Panc1 (cell line): ENCODE measurements at places on chromosomes 4 and X. TPM values are rescaled to one million over a fixed set of nuclear protein-coding genes. Genes with fewer than 3 reads are reported as not detected.

GRCh38 chr4:112082954-112083586 lies 62.2 kb upstream of the FAM241A start:
- no peaks in the 10 kb centered on the region for H3K27me3 ChIP-seq
- no peak overlapping the region for H3K27ac ChIP-seq
- H3K4me3 ChIP-seq: no peak overlapping the region
- DNase-seq: peak; percentile 92
- H3K4me1 ChIP-seq: peaks cover 3% of the 10 kb centered on the region
- H3K36me3 ChIP-seq: no peaks in the 10 kb centered on the region

DNA sequence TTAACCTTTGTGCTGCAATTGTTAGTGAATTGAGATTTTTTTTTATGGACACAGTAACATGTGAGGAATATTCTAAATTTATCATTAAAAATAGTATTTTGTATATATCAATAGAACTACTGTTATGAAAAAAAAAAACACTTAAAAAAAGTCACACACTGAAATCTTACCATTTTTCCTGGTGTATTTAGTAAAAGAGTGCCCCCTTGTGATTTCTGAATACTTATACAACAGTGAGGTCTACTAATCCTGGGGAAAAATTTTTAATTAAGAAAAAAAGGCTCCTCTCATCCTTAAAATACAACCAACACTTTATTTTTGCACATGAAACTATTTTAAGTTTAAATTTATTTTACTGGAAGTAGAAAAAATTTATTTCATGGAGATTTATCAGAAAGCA lies 56.4 kb upstream of the SPOCK3 start:
- H3K27ac ChIP-seq: no peak overlapping the region
- no peak for DNase-seq
- H3K4me3 ChIP-seq: no peak overlapping the region
- H3K27me3 ChIP-seq: no peaks in the 10 kb centered on the region
- no peaks in the 10 kb centered on the region for H3K36me3 ChIP-seq
- H3K4me1 ChIP-seq: no peaks in the 10 kb centered on the region

DNA sequence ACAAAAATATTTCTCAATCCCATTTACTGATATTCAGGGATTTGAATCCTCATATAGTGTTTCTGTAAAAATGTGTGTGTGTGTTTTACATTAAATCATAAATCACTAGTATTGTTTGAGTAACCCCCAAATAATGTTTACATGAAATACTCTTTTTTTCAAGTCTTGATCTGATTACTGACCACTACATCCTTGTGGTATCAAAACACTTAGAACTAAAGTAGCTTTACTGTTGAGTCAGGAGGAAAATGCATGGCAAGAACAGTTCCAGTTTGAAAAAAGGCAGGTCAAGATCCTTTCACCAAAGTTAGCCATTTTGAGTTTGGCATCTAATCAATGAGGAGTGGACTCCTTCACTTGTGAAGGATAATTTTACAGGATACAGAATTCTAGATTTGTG lies 3.6 kb upstream of the WDR19 start:
- no peak overlapping the region for H3K27ac ChIP-seq
- no peaks in the 10 kb centered on the region for H3K27me3 ChIP-seq
- peaks cover 5% of the 10 kb centered on the region; the same call in 1 of the 2 replicates for H3K4me1 ChIP-seq
- DNase-seq: no peak
- no peaks in the 10 kb centered on the region; the same call in 1 of the 2 replicates for H3K36me3 ChIP-seq

DNA sequence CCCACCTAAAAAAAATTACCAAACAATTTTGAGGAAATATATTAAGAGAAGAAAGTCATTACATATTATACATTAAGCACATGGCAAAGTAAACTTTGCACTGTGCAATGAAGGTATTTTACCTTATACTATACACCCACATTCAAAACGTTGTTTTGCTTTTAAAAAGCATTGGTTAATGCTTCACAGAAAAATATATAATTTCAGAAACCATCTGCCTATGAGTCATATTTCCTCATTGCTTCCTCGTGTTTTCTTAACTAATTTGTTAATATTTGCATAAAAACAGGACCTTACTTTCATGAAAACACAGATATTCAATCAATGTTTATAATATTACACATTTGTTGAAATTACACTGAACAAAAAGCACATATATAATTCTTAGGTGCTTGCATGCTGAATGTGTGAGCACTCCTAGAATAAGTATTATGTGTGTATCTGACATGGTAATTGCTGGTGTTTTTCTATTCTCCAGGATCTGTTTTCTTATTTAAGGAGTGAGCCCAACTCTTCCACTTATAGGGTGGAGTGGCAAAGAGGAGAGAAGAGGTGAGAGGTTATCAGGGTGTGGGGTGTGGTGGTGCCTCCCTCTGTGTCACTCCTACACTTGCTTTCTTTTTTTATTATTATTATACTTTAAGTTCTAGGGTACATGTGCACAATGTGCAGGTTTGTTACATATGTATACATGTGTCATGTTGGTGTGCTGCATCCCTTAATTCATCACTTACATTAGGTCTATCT lies 95.1 kb upstream of the IQCM start:
- H3K4me1 ChIP-seq: no peaks in the 10 kb centered on the region
- no peak for DNase-seq
- H3K4me3 ChIP-seq: no peak overlapping the region
- H3K27me3 ChIP-seq: no peaks in the 10 kb centered on the region

GRCh38 chr4:133162941-133163340 lies 13.8 kb downstream of the PCDH10 start:
- no peak overlapping the region for H3K27ac ChIP-seq
- no peaks in the 10 kb centered on the region for H3K36me3 ChIP-seq
- H3K27me3 ChIP-seq: no peaks in the 10 kb centered on the region
- H3K4me1 ChIP-seq: no peaks in the 10 kb centered on the region

DNA sequence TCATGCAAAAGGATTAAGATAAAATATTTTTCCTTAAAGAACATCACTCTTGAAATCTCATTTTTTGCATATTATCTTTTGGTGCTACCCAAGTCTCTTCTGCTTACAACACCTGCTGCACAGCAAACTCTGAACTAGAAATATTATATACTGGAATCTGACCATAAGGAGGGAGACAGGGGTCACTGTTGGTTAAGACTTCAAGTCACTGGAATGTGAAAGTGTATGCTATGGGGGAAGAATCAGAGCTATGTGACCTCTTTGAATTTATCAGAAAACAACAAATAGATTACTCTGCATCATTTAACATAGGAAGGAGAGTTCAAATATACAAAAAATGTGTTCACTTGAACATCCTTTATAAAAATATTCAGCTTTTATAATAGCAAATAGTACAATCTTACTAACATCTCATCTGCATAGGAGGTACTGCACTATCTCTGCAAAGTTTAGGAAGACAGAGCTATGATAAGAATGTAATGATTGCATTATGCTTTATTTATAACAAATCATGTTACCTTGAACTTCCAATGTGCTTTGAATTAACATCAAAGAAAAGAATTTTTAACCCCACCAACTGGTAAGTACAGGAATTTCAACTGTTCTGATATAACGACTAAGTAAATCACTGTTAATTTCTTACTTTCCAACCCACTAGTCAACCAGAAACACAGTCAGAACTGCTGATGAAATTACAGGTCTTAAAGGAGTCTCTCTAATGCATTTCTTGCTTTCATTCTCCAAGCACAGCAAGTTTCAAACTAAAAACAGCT lies 69.8 kb downstream of the ZNF827 start:
- no peak overlapping the region for H3K4me3 ChIP-seq
- H3K27me3 ChIP-seq: no peaks in the 10 kb centered on the region
- no peak overlapping the region for H3K27ac ChIP-seq

- H3K36me3 ChIP-seq: no peaks in the 10 kb centered on the region
- no peaks in the 10 kb centered on the region for H3K4me1 ChIP-seq
- DNase-seq: no peak
- no peak overlapping the region for H3K4me3 ChIP-seq
- no peaks in the 10 kb centered on the region for H3K27me3 ChIP-seq
These were observed 175.0 kb upstream of the ARHGEF9 start for GRCh38 chrX:63959975-63960374.

DNA sequence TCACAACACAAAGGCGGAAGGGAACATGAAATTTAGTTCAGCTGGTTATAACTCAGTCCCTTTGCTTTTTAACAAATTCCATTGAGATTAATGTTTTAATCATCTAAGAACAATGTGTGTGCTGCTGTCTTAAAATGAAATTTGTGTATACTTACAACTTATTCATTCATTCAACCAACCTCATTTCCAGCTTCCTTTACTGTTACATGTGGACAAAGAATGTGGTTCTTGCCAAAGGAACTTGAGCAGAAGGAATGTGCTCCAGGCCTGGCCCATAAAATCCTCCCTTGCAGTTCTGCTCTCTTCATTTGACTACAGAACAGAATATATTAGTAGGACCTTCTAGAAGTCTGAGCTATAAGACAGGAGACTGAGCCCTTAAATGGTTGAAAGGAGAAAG lies 176.8 kb upstream of the GLRA2 start:
- H3K27ac ChIP-seq: no peak overlapping the region
- no peaks in the 10 kb centered on the region for H3K27me3 ChIP-seq
- H3K4me3 ChIP-seq: no peak overlapping the region
- DNase-seq: no peak
- no peaks in the 10 kb centered on the region for H3K4me1 ChIP-seq

DNA sequence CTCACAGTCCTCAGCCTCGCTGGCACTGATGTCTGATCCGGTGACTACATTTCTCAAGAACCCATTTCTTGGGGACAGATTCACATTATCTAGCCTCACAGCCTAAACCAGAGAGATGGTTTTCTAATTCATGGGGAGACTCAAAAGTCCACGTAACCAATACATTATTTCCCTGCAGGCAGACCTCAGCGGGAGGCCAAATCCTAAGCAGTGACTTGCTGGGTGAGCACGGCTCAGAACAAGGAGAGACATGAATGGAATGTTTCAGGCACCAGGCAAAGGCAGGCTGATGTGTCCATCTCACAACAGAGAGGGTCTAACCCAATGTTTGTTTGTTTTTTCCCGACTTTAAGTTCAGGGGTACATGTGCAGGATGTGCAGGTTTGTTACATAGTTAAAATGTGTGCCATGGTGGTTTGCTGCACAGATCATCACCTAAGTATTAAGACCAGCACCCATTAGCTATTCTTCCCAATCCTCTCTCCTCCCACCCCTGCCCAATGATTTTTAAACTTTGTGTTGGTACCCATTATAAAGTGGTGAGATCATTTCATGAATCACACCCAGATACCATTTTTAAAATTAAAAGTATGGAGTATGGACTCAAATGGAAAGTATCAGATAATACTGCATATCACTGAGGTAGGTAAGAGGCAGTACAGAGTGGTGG lies 53.3 kb downstream of the SCD5 start:
- no peak overlapping the region for H3K4me3 ChIP-seq
- H3K4me1 ChIP-seq: no peaks in the 10 kb centered on the region
- DNase-seq: no peak
- no peaks in the 10 kb centered on the region for H3K36me3 ChIP-seq
- no peaks in the 10 kb centered on the region for H3K27me3 ChIP-seq

DNA sequence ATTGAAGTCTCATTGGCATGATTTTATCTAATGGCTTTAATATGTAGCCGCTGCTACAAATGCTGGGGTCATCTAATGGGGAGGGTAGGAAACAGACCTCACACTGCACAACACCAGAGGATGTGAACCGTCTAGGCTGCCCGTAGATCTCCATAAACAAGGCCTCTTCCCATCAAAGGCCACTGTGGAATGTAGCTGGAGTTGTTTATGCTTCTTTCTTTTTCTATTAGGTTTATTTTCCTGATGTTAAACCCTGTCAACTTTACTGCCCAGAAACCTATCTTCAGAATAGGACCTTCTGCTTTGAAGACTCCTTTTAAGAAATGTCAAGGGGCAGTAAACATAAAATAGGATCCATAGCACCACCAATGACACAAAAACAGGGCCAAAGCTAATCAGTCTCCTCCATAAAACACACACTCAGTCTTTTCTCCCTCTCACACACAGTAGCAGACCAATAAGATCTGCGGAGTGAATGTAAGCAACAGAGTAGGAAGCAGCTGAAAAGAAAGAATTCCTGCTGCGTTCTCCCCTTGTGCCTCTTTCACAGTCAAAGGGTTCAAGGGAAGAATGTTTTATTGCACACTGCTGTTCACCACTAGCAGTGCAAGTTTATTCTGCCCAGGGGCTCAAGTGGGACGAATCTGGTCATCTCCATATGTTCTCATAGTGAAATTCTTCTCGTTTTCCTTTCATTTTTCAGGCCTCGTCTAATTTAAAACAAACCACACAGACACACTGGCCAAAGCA lies 72.2 kb downstream of the MAML3 start:
- H3K36me3 ChIP-seq: no peaks in the 10 kb centered on the region
- H3K4me3 ChIP-seq: 0 out of 2 replicates have a peak overlapping the region, but pooled peaks have one; percentile 12
- H3K27me3 ChIP-seq: no peaks in the 10 kb centered on the region
- H3K27ac ChIP-seq: peak overlapping the region; percentile 96

DNA sequence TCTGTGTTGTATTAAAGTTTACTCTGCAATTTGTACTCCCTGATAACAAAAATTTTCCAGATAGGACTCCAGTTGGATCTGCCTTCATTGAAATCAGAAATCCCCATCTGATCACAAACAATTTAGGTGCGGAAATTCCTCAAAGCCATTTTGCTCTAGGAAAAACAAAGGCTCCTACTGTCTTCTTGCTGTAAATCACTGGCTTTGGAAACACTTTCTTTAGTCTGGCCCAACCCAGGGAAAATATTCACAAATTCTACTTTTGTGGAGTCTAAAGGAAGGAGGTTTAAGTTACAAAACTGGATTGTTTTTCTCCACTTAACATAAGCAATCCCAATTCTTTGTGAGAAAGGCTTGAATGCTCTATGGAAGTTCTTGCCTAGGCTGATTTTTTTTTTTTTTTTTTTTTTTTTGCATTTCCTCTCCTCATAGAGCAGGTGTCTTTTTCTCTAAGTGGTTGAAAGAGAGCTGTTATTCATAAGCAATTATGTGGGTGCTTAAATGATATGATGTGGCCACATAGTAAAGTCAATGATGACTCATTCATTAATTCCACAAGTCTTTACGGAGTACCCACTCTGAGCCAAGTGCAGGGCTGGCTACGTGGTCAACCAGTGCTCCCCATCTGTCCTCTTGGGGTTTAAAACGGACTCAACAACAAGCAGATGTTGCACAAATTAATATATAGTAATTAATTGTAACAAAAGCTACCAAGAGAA lies 261.4 kb downstream of the LDB2 start:
- no peaks in the 10 kb centered on the region for H3K36me3 ChIP-seq
- no peaks in the 10 kb centered on the region for H3K4me1 ChIP-seq
- H3K4me3 ChIP-seq: no peak overlapping the region
- no peak overlapping the region for H3K27ac ChIP-seq
- H3K27me3 ChIP-seq: no peaks in the 10 kb centered on the region

DNA sequence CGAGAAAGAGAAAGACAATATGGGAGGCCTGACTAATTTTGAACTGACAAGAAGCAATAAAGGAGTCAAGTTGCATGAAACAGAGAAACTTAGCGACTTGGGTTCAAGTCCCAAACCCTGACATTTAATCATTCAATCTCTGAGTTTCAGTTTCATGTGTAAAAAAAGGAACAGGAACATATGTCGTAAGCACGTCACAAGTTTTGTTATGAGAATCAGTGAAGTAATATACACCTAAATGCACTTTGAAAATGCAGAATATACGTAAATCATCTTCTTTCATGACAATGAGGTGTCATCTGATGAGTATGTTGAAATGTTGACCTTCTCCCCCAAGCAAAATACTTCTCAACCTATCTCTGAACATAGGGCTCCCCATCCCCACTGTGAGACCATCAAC lies 10.4 kb downstream of the ACOT9 start:
- no peaks in the 10 kb centered on the region for H3K27me3 ChIP-seq
- no peaks in the 10 kb centered on the region for H3K4me1 ChIP-seq
- no peak overlapping the region for H3K4me3 ChIP-seq

The ARMCX1 gene
- 4.7 TPM for total RNA-seq

The FGFBP2 gene
- total RNA-seq: 0.33 TPM

The NXF2B gene
- not detected for total RNA-seq

The TRIML2 gene
- not detected for total RNA-seq

The TSR2 gene
- 37.9 TPM for total RNA-seq

The HOPX gene
- total RNA-seq: not detected

The ENPEP gene
- not detected for total RNA-seq
